ENCODE measurements at places on chromosomes 1 and 21. TPM values are rescaled to one million over a fixed set of nuclear protein-coding genes. Genes with fewer than 3 reads are reported as not detected.

FAM163A gene
- 0.59 TPM for polyA plus RNA-seq

TTLL7 gene
- 2.3 TPM for polyA plus RNA-seq

ARHGEF2 gene
- 82.2 TPM for polyA plus RNA-seq

GRCh38 chr1:36034692-36035091 lies 49.2 kb upstream of the TEKT2 start:
- DNase-seq: no peak

GRCh38 chr1:207649865-207650580 lies 5.1 kb downstream of the CR1L start:
- DNase-seq: no peak

DNA sequence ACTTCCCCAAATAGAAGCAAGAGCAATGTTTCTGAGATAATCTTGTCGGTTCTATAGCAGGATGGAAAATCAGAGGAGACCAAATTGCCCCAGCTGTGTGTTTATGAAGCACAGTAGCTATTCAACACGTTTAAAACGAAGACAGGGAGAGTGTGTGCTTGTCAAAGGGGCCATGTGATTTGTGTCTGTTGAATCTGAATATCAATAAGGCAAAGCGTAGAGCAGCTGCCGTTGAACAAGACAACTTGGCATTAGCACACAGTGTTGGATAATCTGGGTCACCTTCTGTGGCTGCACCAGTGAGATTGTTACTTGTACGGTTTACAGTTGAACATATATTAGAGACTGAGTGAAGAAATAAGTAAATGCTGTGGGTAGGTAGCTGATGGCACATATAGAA lies 1.0 kb downstream of the CRB1 start:
- DNase-seq: no peak

- no peak for DNase-seq
These were observed 84.6 kb upstream of the SSX2IP start for GRCh38 chr1:84774669-84775534.

GRCh38 chr1:39086865-39087409 lies 60.8 kb downstream of the NDUFS5 start:
- DNase-seq: no peak

- DNase-seq: no peak
These were observed 2.0 kb upstream of the ACOT11 start for GRCh38 chr1:54545916-54546635.

DNA sequence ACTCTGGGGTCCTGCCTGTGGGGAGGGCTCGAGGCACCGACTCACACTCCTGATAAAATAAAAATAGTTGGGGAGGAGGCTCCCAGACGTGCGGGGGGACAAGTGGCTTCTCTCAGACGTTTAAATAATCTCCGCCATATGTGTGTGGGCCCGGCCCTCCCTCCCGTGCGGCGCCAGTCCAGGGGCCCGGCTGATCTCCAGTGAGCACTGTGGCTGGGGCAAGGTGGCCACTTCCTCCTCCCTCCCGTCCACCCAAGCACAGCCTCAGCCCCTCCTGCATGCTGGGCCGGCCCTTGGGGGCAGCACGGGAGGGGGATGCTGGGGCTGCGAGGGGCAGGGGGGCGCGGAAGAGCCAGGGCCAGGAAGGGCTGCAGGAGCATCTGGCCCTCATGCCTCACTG lies 4.0 kb upstream of the PLCH2 start:
- no peak for DNase-seq

DNA sequence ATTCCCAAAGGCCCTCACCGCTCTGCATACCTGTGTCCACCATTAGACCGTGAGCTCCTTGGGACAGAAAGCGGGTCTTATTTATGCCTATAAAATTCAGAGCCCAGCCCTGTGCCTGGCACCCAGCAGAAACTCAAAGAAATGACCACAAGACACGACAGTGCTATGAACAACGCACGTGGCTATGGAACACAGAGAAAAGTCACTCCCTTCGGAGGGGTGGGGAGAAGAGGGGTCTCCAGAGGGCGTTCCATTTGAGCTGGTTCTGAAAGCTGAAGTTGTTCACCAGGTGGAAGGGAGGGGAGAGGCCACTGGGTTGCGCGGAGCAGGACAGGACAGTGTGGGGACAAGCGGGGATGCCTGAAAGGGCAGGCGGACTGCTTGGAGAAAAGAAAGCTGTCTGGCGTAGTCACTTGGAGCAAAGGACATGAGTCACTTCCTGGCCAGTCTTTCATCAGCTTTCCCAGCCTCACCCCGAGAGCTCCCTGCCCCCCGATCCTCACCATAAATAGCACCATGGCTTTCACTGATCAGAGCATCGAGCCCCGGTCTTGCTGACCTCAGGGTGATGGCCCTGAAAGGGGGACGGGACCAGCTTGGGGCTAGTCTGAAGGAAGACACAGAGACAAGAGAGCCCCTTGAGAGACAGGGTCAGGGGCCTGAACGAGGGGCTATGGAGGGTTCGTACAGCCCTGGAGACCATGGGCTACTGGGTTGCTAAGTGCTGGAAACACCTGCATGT lies 28.5 kb downstream of the ECE1 start:
- DNase-seq: no peak

DNA sequence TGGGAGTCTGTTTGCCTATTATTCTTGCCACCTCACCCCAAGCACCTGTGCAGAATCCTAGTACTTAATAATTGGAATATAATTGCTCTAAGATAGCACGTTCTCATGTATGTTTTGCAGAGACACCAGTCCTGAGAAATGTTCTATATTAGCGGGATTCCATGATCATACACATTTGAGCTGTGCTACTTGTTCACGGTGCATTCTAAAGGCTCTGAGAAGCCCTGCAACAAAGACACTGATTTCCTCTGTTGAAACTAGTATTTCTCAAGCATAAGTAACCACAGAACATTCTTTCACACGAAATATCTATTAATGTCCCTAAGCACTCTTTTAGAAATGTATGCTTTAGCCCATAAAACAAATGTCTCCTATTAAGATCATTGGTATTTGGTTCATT lies 109.4 kb downstream of the BARHL2 start:
- DNase-seq: no peak

GRCh38 chr1:87977145-87977544 lies 648.5 kb downstream of the LMO4 start:
- no peak for DNase-seq

Data from right renal cortex interstitium (tissue), 3 donors.